ENCODE measurements at places on chromosomes 7 and 10. TPM values are rescaled to one million over a fixed set of nuclear protein-coding genes. Genes with fewer than 3 reads are reported as not detected.

The UROS gene
- 35.1 TPM for total RNA-seq

The TSPAN13 gene
- 42.6 TPM for total RNA-seq

The EFCAB10 gene
- not detected for total RNA-seq

The PPP1R3C gene
- 9.4 TPM for total RNA-seq

The GRID2IP gene
- total RNA-seq: not detected

The C7orf33 gene
- total RNA-seq: not detected

The ASB10 gene
- total RNA-seq: not detected

- DNase-seq: no peak
Observed at GRCh38 chr7:41110186-41110585, 592.7 kb downstream of the INHBA start.

GRCh38 chr7:109844362-109844761 lies 1246.6 kb upstream of the LRRN3 start:
- no peak for DNase-seq

DNA sequence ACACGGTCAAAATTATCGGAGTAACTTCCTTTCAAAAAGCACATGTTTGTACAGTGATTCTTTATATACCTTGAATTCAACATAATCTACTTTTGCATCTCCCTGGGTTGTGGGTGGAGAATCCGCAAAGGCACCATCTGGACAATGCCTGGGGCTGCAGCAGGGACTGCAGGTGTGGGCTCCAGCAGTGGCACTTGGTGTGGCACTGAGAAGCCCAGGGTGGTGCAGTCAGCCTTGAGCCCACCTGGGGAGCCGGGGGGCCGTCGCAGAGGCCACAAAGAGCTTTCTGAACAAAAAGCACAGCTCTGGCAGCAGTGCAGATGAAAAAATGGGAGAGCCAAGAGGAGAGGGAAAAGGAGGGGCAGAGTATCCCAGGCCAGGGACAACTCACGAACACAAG lies 22.2 kb downstream of the PARD3 start:
- no peak for DNase-seq

DNA sequence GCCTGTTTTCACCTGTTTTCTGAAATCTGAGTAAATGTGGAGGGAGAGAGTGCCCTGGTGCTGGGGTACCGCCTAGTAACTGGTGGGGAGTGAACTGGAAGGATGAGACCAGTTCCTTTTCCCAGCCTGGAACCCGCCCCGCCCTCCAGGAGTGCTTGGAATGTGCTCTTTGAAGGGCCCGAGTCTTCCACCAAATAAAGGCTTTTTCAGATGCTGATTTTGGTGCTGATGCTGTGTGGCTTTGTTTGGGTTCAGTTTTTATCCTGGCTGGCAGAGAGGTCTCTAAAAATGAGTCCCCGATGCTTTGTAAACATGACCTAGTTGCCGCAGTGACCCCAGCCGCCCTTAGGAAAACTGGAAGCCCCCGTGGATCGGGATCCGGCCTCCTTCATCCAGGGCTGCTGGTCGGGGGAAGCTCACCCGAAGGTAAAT lies 25.9 kb downstream of the FOXK1 start:
- DNase-seq: no peak

- no peak for DNase-seq
Observed at GRCh38 chr7:1342090-1342640, 109.5 kb downstream of the UNCX start.

DNA sequence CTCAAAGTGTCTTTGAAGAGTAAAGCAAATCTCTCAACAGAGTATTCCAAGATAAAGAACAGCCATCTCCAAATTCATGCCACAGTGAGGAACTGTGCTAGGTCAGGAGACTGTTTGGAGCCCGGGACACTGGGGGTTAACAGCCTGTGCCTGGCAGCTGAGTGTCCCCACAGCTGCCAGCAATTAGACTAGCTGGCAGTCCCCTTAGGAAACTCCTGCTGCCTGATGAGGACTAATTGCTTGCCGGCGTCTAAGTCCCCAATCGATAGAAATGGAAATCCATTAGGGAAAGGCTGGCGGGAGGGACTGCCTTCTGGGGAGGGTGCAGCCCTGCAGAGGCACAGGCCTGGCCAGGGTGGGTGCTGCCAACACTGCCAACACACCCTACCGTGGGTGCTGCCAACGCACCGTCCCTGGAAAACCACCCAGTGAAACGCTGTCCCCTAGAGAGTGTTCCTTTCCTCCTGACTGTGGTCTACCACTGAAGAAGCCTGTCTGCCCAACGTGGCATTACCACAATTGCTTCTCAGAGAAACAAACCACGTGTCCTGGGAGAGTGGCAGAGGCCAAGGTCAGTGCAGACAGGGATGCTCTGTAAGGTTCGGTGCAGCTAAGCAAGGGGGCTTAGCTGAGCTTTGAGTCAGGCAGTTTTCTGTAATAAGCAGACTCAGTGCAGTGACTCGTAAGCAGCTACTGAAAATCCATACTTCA lies 60.8 kb downstream of the XRCC2 start:
- DNase-seq: no peak

GRCh38 chr10:4372601-4373000 lies 453.4 kb upstream of the AKR1E2 start:
- DNase-seq: no peak

DNA sequence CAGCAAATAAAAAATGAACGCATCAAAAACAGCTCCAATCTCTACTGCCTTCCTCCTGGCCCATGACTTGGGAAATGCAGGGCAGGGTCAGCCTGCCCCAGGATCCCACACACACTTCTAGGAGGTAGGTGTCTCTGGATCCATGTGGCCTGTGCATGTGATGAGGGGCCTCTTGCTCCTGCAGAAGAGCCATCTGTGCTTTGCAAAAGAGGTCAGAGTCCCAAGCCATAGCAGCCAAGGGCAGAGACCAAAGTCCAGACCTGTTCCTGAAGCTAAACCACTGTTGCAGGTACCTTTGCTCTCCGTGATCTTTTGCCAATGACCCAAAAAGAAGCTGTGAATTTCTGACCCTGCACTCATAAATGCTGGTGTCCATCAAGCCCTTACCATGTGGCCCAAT lies 57.1 kb downstream of the KCNMA1 start:
- DNase-seq: no peak

DNA sequence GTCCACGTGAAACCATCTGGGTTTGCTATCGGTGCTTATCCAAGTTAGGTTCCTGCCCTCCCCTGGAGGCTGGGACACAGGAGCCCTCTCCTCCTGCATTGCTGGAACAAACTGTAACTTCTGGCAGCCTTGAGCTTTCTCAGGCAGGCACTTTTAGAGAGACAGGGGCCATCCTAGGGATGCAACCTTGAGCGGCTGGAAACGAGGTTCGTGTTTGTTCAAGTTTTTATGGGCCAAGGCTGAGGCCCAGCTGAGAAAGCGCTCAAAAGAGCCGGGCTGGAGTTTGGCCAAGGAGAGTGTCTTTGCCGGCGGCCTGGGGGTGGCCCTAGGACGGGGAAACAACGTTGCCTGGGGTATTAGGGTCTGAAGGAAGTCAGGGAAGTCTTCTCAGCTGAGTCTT lies 5.5 kb upstream of the MMD2 start:
- no peak for DNase-seq

GRCh38 chr7:28905464-28905863 lies 52.7 kb downstream of the TRIL start:
- no peak for DNase-seq

DNA sequence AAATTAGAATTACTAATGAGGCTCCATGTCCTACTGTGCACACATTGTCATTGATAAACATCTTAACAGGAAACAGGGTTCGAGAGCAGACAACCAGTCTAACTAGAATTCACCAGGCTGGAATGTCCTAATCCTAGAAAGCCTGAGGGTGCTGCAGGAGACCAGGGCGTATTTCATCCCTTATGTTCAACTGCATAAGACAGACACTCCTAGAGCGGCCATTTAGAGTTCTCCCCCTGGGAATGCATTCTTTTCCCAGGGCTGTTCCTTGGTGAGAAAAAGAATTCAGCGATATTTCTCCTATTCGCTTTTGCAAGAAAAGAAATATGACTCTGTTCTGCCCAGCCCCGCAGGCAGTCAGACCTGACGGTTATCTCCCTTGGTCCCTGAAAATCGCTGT lies 486.0 kb downstream of the REEP3 start:
- no peak for DNase-seq

DNA sequence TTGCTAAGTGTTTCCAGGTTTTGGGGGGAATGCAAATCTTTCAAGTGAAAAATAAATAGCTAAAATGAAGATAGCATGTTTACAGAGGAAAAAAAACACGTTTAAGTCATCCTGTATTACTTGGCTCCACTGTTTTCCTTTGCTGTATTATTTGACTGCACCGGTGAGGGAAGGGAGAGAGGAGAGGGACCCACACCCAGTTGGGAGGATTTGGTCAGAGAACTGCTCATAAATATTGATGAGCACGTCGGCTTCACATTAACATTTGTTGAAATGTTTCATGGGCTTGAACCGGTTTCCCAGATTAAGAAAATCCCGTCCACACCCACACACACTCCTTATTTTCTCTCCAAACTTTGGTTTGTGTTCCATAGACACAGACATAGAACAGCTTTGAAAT lies 493.8 kb upstream of the MGMT start:
- no peak for DNase-seq

DNA sequence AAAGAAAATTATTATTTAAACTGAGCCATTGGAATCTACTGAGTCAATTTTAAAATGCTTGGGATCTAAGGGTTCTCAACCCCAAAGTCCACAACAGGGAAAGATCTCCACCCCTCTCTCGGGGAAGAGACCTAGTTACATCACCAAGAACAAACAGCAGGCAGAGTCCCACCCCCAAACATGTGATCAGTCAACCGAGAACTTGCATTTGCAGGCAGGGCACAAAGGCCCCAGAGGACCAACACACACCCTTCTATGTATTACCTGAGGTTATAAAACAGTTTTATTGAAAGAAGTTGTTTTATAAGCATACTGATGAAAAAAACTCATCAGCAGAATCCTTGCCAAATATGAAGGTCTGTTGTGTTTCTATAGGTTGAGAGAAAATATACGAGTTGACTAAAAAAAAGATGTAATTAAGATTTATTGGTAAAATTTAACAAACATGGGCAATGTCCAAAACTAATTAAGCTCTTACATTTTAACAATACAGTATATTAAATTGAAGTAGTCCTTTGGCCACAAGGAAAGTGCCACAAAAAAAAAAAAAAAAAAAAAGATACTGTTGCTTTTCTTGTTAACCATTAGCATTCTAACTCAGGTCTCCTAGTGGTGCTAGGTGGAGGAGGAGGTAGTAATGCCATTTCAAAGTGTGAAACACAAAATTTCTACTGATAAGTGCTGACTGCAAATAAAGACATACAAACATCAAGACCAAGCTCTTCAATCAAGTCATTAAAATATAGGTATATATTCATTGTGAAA lies 975 bp upstream of the USP54 start:
- DNase-seq: no peak

DNA sequence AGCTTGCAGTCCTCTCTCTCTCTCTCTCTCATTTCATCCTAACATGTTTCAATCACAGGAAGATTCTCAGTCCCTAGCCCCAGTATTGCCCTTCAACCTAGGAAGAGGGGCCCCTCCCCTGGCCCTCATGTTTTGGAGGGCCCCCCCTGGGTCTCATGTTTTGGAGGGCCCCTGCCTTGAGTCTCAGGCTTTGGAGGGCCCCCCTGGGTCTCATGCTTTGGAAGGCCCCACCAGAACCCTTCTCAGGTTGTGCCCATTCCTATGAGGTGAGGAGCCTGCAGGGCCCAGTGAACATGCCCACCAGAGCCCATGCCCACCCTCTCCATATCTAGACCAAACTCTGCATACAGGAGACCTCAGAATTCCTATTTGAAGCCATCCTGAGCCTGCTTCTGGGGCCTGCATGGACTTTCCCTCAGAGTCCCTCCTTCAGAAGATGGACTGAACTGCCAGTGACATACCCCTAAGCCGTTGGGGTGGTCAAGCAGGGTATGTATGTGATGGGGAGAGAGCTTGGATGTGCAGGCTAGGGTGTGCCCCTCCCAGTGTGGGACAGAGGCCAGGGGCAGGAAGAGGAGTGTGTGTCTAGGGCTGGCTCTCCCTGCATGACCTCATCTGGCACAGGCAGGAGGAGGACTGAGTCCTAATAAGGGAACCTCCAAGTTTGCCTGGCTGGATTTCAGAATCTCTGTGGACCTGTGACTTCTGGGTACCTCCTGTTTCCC lies 8.1 kb upstream of the VDAC2 start:
- DNase-seq: no peak

DNA sequence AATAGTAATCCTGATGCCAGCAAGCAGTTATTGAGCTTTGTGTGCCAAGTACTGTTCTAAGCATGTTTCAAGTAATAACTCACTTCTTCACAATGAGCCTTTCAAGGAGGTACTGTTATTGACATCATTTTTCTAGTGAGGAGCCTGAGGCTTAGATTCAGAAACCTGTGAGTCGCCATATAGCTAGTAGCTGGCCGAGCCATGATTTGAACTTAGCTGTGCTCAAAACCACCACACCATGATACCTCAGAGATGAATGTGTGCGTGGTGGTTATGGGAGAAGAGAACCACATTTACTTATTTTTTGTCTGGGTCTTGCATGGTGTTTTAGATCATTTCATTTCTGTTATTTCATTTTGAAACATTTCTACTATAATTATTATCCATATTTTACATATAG lies 578.9 kb downstream of the AUTS2 start:
- no peak for DNase-seq
